ENCODE measurements at places on chromosomes 2 and 18.

GRCh38 chr18:39205565-39206195 lies 1640.1 kb upstream of the CELF4 start:
- DNase-seq, result no peak

GRCh38 chr18:76986406-76986805 lies 146.2 kb downstream of the MBP start:
- no peak for DNase-seq

DNA sequence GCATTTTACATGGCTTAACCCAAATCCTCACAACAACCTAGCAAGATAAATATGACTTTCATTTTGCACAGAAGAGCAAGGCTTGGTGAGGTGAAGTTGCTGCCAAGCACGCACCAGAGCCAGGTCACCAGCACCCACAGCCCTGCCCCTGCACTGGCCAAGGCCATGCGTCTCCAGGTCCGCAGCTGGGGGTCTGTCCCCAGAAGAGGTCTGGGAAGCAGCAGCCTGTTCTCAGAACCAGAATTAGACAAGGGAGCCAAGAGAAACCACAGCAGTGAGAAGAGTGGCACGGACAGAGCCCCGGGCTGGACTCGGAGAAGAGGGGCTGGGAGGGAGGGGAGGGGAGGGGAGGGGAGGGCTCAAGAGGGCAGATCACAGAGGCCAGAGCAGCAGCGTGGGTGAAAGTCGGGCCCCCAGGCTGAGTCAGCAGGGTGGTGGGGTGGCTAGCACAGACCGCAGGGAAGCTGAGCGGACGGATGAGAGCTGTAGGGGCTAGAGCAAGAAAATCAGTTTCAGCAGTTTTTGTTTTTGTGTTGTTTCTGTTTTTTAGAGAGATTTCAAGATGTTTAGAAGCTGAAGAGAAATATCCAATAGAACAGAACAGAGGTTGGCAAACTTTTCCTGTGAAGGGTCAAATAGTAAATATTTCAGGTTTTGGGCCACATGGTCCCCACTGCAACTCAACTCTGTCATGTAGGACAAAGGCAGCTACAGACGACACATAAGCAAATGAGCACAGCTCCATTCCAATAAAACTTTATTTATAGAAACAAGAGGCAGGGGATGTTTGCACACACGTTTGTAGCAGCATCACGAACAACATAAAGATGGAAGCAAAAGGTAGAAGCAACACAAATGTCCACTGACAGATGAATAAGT lies 7.4 kb upstream of the MTERF4 start:
- no peak for DNase-seq

DNA sequence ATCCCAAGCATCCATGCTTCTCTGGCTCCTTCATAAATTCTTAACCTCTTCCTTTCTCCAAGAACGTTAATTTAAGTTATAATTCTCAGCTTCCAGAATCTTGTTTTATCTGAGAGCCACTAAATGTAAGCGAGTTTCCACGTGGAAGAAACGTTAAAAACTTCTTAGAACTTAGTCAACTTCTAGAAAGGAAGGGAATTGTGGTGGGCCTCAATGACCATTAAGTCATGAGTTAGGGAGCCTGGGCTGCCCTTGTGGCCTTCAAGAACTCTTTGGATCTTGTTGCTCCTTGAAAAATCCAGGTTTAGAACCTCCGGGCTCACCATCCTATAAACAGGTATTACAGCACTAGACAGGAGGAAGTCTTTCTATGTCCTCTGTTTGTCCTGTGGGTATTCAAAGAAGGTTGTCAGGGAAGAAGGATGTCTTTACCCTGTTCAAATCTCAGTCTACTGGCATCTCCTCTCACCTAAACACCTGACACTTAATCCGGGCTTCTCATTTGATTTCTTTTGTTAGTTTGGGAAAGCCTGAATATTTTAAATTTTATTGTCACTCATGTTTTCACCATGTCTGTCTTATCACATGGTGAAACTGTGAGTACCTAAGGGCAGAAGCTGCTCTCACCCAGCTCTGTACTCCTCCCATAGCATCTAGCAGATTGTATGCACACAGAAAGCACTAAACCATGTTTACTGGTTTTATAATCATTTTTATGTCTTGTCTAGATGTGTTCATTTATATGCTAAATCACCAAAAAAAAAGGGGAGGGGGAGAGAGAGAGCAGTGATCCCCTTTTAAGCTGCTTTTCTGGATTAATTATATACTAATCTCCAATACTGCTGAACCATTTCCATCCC lies 6.3 kb downstream of the RND3 start:
- no peak for DNase-seq

DNA sequence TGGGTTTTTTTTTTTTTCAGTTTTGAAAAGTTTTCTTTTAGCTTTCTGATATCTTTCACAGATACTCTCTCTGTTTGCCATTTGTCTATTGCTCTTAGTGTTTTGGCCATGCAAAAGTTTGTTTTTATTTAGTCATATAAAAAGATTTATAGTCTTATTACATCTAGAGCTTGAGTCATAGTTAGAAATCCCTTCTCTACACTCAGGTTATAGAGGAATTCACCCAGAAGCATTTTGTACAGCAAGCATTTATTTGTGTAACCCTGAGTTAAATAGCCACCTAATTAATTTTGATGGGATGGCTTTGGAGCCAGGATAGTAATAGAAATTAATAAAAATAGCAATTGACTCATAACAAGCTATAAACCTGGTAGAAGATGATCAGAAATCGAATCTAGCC lies 35.6 kb downstream of the ACTR2 start:
- no peak for DNase-seq

Measured in NCI-H2081 (cell line).